A549 treated with GW870086 at 1 μM for 4 hours (cell line): ENCODE measurements at places on chromosomes 2 and 18. TPM values are rescaled to one million over a fixed set of nuclear protein-coding genes. Genes with fewer than 3 reads are reported as not detected.

Gene RSAD2
- 0.13 to 0.30 TPM (median 0.25 TPM) in 5 replicates for total RNA-seq

Gene KRTCAP3
- total RNA-seq = 0.39 to 0.90 TPM (median 0.85 TPM) in 5 replicates

Gene MGAT4A
- total RNA-seq = 1.3 to 2.8 TPM (median 2.5 TPM) in 5 replicates

Gene TFCP2L1
- 6.2 to 7.5 TPM (median 6.9 TPM) in 5 replicates for total RNA-seq

Gene MAP4K3
- total RNA-seq = 15.1 to 22.9 TPM (median 21.5 TPM) in 5 replicates

Gene DSC2
- total RNA-seq = 0.65 to 1.3 TPM (median 1.1 TPM) in 5 replicates
